Globus pallidus (tissue), 1 donor: ENCODE measurements at places on chromosomes 4 and X.

DNA sequence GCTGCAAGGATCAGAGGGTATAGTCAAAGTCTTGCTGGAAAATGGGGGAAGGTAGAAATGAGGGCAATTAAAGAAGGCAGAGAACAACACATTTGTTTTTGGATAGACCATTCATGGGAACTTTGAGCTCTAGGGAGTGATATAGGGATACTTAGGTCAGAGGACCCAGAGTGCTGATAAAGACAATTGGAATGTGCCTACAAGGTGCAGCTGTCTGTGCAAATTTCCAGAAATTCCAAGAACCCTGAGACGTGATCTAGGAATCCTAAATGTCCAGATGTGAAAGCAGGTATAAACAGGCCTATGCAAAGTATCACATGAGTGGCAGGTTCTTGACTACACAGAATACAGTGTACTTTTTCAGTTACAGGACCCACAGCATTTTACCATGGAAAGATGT, 24.2 kb downstream of the FNIP2 start:
- no peak for DNase-seq

DNA sequence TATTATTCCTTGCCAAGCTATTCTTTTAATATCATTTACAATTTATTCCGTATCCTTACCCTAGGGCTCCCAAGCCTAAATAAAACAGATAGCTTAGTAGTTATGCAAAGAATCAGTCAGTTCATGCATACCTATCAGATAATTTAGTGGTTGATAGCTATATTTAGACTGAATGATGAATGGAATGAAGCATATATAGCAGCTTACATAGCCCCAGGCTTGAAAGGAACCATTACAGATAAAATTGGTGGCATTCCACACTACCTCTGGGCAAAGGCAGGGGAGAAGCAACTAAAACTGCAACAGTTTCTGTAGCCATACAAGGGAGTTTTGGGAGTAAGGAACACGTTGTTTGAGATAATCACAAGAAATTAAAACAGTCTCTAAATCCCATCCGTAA, 2.7 kb downstream of the ACE2 start:
- DNase-seq: no peak

DNA sequence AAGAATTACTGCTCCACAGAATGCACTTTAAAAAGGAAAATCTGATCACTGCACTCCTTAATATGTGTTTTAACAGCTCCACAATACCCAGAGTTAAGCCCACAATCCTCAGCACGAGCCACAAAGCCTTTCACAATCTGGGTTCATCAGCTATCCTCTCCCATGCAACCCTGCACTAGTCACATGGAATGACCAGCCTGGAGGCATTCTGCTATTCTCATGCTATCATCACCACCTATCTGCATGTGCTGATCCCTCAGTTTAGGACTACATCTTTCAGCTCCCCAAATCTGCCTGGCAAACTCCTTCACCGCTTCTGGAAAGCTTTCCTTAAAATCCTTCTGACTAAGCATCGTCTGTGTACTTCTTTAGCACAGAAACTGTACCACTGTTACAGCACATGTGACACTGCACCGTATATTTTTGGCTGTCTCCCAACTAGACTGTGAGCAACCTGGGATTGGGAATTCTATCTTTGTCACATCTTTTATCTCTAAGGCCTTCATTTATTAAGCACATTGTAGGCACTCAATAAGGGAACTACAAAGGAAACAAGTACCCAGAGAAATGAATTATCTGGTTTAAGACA, 18.3 kb upstream of the EIF1AX start:
- DNase-seq: no peak

GRCh38 chr4:184475096-184475461, 729 bp upstream of the IRF2 start:
- peak; percentile 64 for DNase-seq
